ENCODE measurements at places on chromosomes 2 and 18. TPM values are rescaled to one million over a fixed set of nuclear protein-coding genes. Genes with fewer than 3 reads are reported as not detected.
A peak's percentile ranks its signal among the peaks of the same experiment; 100 is the strongest.

- H3K36me3 ChIP-seq: no peaks in the 10 kb centered on the region
- H3K4me1 ChIP-seq: no peaks in the 10 kb centered on the region
- H3K27me3 ChIP-seq: no peaks in the 10 kb centered on the region
- H3K4me3 ChIP-seq: no peak overlapping the region
These were observed 42.4 kb upstream of the KDM3A start for GRCh38 chr2:86398500-86399474.

DNA sequence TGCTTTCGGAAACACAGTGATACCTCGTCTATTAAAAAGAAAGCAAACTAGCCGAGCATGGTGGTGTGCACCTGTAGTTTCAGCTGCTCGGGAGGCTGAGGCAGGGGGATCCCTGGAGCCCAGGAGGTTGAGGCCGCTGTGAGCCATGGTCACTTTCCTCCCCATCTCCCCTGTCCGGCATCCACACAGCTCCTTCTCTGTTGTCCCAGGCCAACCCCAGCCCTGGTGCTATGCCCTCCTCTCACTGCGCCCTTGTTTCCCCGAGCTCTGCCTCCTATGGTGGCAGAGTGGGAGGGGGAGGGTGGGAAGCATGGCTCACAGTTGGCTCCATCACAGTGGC, 15.4 kb downstream of the RTP5 start:
- H3K4me1 ChIP-seq: peaks cover 6% of the 10 kb centered on the region
- H3K36me3 ChIP-seq: no peaks in the 10 kb centered on the region
- DNase-seq: no peak
- no peak overlapping the region for H3K4me3 ChIP-seq

DNA sequence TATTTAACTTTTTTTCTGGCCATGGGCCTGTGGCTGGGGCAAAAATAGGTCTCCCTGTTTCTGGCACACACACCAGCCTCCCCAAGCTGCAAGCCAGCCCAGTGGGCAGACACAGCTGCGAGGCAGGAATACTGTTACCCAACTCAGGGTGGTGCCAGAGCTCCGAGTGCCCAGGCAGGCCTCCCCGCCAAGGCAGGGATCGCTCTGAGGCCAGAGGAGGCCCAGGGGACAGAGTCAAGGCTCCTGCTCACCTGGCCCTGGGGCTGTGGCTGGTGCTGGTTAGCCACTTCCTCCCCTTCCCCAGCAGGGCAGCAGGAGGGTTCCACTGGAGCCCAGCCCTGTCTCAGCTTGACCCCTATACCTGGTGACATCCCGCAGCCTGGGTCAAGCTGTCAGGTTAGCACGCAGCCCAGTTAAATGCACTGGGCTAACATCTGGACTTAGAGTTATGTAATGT, 67.1 kb upstream of the EPAS1 start:
- no peaks in the 10 kb centered on the region for H3K4me1 ChIP-seq
- no peak for DNase-seq
- H3K4me3 ChIP-seq: no peak overlapping the region
- peak overlapping the region; percentile 4 for H3K27ac ChIP-seq

- H3K36me3 ChIP-seq: no peaks in the 10 kb centered on the region
- H3K4me3 ChIP-seq: no peak overlapping the region
- no peaks in the 10 kb centered on the region for H3K27me3 ChIP-seq
- no peak overlapping the region for H3K27ac ChIP-seq
- H3K4me1 ChIP-seq: no peaks in the 10 kb centered on the region
These were observed 49.2 kb downstream of the TMEM18 start for GRCh38 chr2:627926-628560.

DNA sequence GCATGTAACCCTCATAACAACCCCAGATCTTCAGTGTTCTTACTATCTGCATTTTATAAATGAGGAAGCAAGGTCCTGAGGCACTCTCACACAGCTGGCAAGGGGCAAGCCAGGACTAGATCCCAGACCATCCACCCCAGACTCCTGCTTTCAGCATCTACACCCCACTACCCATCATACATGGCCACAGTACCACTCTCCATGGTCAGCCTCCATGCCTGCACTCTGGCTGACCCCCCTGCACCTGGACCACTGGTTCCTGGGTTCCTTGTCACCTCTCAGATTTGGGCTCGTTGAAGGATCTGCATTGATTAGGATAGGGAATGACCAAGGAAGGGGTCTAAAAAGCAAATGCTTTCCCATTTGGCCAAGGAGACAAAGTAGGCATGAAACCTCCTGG, 36.0 kb upstream of the TEX51 start:
- no peak overlapping the region for H3K27ac ChIP-seq
- no peaks in the 10 kb centered on the region for H3K4me1 ChIP-seq
- no peak for DNase-seq
- H3K4me3 ChIP-seq: no peak overlapping the region
- no peaks in the 10 kb centered on the region for H3K27me3 ChIP-seq

- peak overlapping the region; percentile 62 for H3K27ac ChIP-seq
- H3K27me3 ChIP-seq: no peaks in the 10 kb centered on the region
- peaks cover 28% of the 10 kb centered on the region for H3K4me1 ChIP-seq
- H3K36me3 ChIP-seq: no peaks in the 10 kb centered on the region
- DNase-seq: no peak
- H3K4me3 ChIP-seq: no peak overlapping the region
These were observed 67.5 kb downstream of the TANC1 start for GRCh38 chr2:159035790-159036411.

DNA sequence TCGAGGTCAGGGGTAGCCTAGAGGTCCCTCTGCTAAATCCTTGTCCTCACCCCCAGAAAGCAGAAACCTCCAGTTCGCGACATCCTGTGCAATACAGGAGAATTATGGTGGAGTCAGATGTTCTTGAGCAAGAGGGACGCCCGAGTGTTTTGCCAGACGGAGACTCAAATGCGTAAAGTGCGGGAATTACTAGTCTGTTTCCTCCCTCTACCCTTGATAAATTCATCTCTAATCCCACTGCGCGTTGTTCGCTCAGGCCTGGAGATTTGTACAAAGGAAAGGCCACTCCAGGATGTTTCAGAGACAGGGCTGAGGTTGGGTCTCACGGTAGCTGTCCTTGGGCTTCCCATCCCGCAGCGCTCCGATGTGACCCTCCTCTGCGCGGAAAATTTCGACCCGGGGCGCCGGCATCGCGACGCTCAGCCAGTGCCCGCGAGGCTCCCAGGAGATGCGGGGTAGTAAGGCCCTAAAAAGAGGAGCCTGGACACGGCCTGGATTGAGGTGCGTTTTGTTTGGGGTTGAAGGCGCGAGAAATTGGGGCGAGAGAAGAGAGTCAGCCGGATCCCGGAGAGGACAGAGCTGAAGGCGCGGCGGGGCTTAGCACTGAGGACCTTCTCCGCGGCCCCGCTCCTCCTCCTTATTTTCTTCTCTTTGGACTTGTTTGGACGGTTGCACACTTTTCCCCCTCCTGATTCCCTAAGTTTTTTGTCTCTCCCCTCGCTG, 2.6 kb upstream of the NEUROD1 start:
- H3K4me3 ChIP-seq: no peak overlapping the region
- peaks cover 6% of the 10 kb centered on the region for H3K4me1 ChIP-seq
- H3K27me3 ChIP-seq: peaks cover 77% of the 10 kb centered on the region
- DNase-seq: no peak

GRCh38 chr18:36329684-36330434, 32.3 kb downstream of the FHOD3 start:
- DNase-seq: no peak
- no peaks in the 10 kb centered on the region for H3K27me3 ChIP-seq
- H3K4me1 ChIP-seq: no peaks in the 10 kb centered on the region
- H3K4me3 ChIP-seq: no peak overlapping the region
- H3K27ac ChIP-seq: no peak overlapping the region

DNA sequence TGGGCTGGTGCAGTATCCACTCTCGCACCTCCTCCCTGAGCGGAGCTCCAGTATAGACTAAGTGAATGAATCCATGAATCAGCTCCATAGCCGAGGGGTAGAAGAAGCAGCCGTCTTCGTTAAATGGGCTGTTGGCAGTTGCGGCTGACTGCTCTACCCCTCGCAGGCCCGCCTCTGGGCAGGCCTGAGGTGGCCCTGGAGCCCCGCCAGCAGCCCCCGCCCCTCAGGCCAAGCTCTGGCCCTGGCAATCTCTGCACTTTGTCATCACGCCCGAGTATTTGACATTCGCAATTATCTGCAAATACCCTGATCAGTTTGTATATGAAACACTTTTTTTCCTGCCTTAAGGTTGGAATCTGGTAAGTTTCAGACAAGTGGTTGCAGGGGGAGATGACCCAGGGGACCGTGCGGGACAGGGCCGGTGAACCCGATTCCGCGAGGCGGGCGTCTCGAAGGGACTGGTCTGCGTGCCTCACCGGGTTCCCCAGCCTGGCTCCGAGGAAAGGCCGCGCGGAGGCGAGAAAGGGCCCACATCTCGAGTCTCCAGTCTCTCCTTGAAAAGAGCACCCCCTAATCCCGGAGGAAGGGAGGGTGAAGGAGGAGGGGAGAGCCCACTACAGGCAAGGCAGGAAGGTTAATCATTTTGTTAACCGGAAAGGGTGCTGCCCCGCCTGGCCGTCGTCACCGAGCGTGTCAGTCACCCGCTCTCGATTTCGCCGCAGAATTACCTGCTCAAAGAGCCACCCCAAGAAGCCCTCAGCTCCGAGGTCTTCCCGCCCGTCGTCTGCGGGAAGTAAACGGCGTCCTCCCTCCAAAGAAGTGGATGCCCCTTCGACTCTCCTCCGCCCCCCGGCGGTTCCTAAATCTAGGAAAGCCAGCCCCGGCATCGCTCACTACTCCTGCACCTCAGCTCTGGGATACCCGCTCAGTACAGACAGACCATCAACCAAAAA, 11.1 kb upstream of the SATB2 start:
- H3K36me3 ChIP-seq: no peaks in the 10 kb centered on the region
- peaks cover 94% of the 10 kb centered on the region for H3K27me3 ChIP-seq

DNA sequence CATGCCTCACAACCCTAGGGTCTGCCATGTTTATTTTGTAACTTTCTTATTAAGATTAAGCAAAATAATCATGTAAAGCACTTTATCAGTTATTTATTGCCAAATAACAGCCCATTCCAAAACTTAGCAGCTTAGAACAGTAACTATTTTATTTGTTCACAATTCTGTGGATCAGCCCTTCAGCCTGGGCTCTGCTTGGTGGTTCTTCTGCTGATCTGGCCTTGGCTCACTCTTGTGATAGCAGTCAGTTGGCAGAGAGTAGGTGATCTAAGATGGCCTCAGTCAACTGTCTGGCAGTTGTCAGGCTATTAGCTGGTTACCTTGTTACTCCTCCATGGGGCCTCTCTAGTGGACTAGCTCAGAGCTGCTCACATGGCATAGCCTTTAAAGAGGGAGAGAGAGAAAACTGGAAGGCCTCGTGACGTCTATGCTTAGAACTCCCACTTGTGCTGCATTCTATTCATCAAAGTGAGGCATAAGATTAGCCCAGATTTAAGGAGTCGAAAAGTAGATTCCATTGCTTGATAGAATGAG, 54.3 kb downstream of the PLCL1 start:
- no peak overlapping the region for H3K27ac ChIP-seq
- no peaks in the 10 kb centered on the region for H3K36me3 ChIP-seq
- H3K27me3 ChIP-seq: no peaks in the 10 kb centered on the region

GRCh38 chr2:72998724-72999123, 72.8 kb downstream of the SFXN5 start:
- H3K4me1 ChIP-seq: no peaks in the 10 kb centered on the region
- no peak overlapping the region for H3K27ac ChIP-seq
- H3K27me3 ChIP-seq: no peaks in the 10 kb centered on the region

DNA sequence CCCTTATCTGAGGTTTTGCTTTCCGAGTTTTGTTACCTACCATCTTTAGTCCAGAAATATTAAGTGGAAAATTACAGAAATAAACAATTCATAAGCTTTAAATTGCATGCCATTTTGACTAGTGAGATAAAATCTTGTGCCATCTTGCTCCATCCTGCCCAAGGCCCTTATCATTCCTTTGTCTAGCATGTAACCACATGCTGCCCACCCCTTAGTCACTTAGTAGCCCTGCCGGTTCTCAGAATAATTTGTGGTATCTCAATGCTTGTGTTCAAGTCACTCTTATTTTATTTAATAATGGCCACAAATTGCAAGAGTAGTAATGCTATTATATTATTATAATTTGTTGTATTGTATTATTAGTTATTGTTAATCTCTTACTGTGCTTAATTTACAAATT, 36.8 kb upstream of the VPS54 start:
- H3K27ac ChIP-seq: no peak overlapping the region
- H3K27me3 ChIP-seq: no peaks in the 10 kb centered on the region
- H3K36me3 ChIP-seq: no peaks in the 10 kb centered on the region
- no peaks in the 10 kb centered on the region for H3K4me1 ChIP-seq
- DNase-seq: no peak
- H3K4me3 ChIP-seq: no peak overlapping the region

DNA sequence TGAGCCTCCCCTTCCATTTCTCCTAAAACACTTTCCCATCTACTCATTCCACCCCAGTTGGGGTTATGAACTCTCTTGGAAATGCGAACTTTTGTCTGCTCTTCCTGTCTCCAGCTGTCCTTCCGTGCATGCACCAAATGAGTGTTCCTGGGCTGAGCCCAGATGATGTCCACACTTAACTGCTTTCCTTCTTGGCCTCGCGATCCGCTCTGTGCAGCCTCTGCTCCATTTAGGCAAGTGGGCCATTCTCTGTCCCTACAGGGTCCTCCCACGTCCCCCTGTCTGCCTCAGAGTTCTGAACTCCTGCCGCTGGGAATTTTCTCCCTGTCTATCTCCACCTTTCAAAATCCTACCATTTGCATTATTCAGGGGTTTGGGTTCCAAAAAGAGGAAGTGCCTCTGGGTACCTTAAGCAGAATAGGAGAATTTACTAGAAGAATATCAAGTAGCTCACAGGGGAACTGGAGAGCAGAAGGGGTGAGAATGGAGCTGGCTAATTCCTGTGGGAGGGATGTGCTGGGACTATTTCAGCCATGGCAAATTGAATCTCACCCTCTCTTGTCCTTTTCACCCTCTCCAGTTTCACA, 4.7 kb upstream of the NCK2 start:
- H3K27me3 ChIP-seq: no peaks in the 10 kb centered on the region
- H3K27ac ChIP-seq: no peak overlapping the region
- no peak overlapping the region for H3K4me3 ChIP-seq
- H3K36me3 ChIP-seq: no peaks in the 10 kb centered on the region

DNA sequence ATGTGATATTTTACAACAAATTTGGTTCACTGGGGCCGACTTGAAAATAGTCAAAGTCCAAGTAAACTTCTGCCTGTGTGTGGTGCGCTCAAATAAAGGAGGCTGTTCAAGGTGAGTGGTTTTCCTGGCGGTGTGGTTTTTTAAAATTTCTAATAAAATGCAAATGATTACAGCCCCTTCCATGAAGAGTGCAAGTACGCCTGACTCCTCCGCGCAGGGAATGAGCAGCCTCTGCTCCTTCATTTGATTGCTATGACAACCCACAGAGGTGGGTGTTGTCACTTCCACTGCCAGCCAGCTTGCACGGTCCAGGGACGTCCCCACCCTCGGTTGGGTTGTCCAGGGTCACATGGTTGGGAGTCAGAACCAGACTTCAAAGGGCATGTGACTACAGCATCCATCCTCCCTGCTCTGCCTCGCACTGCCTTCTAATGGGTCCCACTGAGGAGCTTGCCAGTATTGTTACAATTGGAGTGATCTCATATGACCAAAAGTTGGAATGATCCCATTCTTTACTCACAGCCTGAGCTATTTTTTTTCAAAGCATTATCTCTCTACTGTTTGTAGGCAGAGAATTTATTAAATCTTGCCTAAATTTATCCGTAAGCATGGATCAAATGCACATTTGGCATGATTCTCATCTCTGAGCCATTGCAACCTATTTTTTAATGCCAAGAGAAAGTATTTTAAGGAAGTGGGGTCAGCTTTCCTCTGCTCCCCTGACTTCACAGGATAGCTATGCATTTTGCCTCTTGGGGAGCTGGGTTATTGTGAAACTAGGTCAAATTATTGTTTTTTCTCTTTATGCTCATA, 121.3 kb downstream of the AGAP1 start:
- no peak overlapping the region for H3K27ac ChIP-seq
- no peaks in the 10 kb centered on the region for H3K4me1 ChIP-seq
- H3K4me3 ChIP-seq: no peak overlapping the region
- peak; percentile 61 for DNase-seq
- peaks cover 1% of the 10 kb centered on the region for H3K36me3 ChIP-seq

Gene MFF
- 75.6 TPM for polyA plus RNA-seq

Gene CABYR
- 0.39 TPM for polyA plus RNA-seq

Gene MSH2
- 6.4 TPM for polyA plus RNA-seq

Gene SCN1A
- 2.1 TPM for polyA plus RNA-seq

Gene LTBP1
- polyA plus RNA-seq: 11.1 TPM

Gene OTX1
- 0.30 TPM for polyA plus RNA-seq
